Glutamatergic neuron (in vitro differentiated cells): ENCODE measurements at places on chromosomes 2 and 18.
A peak's percentile ranks its signal among the peaks of the same experiment; 100 is the strongest.

DNA sequence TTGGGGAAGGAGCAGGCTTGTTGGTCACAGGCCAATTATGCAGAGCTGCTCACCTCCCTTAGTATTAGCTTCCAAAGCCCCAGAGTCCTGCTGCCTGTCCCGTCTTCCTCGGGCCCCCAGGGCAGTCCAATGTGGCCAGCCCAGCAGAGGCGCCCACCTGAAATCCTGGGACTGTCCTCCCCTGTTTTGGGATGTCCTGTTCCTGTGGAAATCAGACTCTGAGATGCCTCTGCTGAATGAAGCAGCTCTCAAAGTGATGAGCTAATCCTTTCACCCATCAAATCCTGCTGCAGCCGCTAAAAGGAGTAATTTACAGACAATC, 105.3 kb downstream of the CABLES1 start:
- no peak for DNase-seq

DNA sequence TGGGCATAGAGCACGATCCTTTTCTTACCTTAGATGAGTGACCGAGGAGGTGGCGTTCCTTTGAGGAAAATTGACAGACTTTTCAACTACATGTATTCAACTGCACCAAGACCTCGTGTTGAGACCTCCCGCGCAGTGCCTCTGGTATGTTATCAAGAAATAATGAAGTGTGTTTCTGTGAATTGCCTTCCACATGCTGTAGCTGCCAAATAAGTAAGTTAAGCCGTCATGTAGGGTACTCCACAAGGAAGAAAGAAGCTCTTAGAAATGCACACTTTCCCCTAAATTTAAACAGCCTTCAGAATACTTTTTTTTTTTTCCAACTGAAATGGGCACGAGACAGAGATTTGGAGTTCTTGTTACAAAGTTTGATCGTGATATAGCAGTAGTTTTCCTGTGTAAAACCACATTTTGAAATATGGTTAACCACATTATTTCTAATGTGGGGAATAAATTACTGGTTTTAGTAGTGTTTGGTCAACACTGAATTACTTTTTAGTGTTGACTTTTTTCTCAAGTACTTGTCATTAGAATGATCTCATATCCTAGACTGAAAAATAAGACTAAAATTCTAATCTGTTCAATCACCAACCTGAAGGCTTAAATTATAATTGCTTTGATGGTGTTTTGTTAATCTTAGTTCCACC, 30.5 kb downstream of the PDK1 start:
- DNase-seq, result no peak

GRCh38 chr2:127672341-127673224, 2.7 kb downstream of the LIMS2 start:
- no peak for DNase-seq

GRCh38 chr18:63930773-63931354, 18.2 kb upstream of the HMSD start:
- DNase-seq, result no peak

- no peak for DNase-seq
These were observed 22.3 kb upstream of the DYNC2LI1 start for GRCh38 chr2:43751476-43751990.

DNA sequence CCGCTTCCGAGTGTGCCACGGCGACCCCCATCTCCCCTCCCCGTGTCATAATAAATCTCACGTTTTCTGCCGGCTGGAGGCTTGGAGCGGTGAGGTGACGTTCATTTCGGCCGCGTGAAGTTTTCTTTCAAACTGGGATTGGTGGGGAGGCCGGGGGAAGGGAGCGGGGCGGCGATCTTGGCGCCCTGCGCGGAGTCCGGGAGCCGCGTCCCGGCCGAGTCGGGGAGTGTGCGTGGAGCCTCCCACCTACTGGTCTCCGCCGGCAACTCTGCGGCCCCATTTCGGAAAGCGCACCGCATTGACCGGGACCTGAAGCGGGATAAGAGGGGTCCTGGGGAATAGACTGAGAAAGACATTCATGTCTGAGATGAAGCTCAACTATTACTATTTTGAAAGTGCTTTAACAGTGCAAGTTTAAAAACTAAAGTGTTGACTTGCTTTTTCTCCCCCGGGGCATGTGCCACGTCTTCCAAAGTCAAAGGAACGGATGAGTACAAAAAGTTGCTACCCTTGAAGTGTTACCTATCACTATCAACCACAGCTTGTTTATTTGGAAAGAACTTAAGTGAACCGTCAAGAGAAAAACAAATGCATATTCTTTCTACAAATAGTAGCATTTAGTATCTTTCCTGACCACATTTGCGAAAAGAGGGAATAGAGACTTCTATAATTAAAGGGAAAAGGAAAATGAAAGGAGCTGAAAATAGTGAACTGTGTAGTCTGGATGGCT, 818 bp upstream of the IKZF2 start:
- DNase-seq, result peak; percentile 67

GRCh38 chr2:54879032-54879431, 155.6 kb downstream of the EML6 start:
- DNase-seq, result no peak

DNA sequence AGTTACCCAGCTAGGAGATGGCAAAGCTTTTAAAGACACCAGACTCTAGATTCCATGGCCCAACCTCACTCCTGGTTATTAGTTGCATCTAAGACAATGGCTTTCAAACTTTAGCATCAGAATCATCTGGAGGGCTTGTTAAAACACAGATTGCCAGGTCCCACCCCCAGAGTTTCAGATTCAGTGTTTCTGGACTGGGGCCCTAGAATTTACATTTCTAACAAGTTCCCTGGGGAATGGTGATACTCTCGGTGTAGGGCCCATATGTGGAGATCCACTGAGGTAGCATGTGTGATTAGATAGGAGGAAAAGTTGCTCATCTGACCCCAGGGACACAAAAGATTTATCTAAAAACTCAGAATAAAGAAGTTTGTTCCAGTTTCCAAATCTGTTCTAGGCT, 14.5 kb upstream of the TTR start:
- DNase-seq, result no peak

DNA sequence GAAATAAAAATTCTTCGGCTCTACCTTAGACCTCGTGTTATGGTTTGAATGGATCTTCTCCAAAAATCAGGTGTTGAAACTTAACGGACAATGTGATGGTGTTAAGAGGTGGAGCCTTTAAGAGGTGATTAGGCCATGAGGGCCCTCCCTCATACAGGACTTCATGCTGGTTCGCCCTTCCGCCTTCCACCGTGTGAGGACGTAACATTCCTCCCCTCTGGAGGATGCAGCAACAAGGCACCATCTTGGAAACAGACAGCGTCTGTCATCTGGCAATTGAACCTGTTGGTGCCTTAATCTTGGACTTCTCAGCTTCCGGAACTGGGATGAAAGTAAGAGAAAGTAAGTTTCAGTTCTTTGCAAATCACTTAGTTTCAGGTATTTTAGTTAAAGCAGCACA, 126.3 kb upstream of the SPRED2 start:
- no peak for DNase-seq

DNA sequence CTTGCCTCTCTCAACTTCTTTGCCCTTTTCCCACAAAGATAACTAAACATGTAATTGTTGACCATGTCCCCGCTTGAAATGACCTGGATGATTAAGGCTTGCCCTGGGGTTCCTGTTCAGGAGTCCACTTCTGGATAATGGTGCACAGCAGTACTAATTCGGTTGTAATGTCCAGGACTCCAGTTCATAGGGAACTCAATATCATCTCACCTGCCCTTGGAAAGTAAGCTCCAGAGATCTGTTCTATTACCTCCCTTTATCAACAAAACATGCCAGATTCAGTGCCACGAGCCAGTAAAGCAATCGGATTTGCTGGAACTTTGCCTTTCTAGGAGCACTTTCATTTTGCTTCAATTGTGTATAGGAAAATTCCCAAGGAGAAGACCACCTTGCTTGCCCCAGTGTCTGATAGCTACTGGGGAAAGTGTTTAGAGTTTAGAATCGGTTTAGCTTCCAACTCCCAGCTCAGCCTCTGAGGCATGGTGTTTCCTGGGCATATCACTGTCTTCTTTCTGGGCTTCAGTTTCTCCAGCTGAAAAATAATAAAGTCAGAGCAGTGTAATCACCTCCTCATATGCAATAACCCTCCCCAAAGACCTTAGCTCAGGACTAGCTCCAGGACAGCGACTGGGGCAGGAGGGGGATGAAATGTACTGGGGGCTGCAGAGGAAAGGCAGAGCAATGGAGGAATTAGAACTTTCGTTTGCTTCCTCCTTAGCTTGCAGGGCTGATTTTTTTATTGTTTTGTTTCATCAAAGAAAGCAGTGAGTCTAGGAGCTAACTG, 162.6 kb upstream of the CYRIA start:
- no peak for DNase-seq

- DNase-seq, result no peak
These were observed 37.0 kb upstream of the NT5DC4 start for GRCh38 chr2:112683550-112684414.

GRCh38 chr18:23567671-23568070, 18.6 kb downstream of the NPC1 start:
- DNase-seq, result no peak

- DNase-seq, result no peak
These were observed 138.9 kb downstream of the TNS1 start for GRCh38 chr2:217863883-217864282.

DNA sequence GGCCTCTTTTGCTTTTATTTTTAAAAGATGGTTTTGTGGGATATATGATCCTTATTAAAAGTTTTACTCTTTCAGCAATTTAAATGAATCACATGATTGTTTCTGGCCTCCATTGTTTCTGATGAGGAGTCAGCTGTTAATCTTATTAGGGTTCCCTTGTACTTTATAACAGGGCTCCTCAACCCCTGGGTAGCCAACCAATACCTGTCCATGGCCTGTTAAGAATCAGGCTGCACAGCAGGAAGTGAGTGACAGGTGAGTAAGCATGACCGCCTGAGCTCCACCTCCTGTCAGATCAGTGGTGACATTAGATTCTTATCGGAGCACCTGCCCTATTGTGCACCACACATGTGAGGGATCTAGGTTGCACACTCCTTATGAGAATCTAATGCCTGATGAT, 45.1 kb upstream of the FAM98A start:
- DNase-seq, result no peak

DNA sequence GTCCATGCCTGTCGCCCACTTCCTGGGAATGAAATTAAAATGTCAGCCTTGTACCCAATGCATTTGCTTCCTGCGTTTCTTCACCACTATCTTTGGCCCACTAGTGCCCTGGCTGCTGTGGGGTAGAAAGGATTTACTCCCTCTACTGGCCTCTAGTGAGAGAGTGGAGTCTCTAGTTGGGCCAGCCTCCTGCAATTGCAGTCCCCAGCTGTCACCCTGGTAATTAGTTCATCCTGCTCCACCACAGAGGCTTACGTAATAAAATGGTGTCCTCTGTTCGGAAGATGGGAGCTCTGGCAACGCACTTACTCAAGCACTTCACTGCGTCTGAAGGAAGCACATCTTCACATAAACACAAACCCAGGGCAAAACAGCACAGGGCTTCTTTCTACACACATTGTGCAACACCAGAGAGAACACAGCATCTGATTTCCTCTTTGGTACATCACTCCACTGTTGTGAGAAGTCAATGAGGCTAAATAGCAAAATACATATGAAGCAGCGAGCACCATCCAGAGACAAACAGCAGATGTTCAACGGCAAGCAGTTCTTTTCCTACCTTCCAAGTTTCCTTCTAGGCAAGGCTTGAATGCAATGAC, 274.6 kb downstream of the LRATD1 start:
- no peak for DNase-seq

DNA sequence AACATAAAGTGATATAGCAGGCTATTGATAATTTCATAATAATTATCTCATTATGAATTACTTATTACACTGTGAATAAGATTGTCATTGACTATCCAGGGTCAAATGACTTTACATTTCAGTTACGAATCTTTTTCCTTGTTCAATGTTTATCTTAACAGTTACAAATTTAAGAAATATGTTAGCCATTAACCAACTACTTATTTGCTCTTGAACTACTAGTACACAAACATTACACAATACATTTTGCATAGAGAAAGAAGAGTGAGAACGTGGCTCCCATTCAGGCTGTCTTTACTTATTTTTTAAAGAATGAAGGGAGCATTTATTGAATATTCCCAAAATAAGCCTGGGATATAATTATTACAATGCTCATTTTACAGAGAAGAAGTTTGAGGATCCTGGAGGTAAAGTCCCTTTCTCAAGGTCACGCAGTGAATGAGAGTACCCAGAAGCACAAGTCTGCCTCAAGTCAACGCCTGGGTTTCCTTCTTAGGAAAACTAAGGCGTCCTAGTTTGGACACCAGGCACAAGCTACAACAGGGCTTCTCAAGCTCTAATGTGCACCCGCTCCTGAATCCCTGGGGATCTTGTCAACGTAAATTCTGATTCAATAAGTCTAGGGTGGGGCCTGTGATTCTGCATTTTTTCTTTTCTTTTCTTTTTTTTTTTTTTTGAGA, 164.2 kb downstream of the FIGN start:
- DNase-seq, result no peak

GRCh38 chr2:22209545-22209944, 1085.8 kb downstream of the TDRD15 start:
- no peak for DNase-seq

DNA sequence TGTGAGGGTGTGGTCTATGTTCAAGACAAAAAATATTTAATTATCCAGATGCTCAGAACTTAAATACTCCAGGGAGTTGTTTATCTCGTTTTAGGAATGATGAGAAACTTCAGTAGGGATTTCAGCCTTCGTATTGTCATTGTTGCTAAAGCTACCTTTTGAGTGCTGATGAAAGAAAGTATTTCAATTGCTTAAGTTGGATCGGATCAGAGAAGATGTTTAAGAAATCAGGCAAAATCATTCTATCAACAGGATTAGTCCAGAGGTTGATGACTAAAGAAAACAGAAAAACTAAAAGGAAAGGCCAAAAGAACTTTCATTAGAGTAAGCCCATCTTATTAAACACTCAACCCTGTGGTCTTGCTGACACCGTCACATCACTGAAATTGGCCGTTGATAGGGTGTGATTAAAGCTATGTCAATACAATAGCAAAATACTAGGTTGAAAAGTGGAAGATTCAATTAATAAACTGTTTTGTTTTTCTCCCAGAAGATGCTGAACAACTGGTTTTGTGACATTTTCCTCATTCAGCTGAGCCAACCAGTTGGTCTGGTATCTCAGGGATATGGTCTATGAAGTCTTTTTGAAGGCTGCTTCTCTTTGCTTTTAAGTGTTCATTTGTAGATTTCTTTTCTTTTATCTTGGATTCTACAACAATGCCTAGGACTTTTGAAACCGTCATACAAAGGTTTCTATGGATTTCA, 551.7 kb downstream of the SLC4A3 start:
- no peak for DNase-seq

DNA sequence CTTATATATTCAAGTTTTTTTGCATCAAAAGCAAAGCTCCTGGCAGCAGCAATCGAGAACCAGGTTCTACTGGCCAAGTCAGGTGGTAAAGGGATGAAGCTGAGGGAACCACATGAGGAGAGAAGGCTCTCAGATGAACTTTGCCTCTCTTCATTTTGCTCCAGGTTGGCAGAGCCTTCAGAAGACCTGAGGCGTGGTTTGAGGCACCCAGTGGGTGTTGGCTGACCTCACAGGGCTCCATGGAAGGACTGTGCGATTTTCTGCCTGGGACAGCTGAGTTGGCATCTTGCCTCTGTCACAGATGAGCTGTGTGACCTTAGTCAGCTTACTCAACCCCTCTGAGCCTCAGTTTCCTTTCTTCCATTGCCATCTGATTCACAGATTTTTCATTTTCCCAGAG, 89.0 kb downstream of the INSIG2 start:
- no peak for DNase-seq
